ENCODE measurements at places on chromosomes 16 and 17.

- DNase-seq: no peak
Measured at GRCh38 chr16:6642271-6642670, 690.4 kb upstream of the RBFOX1 start.

GRCh38 chr17:79804856-79805696 is 8.2 kb upstream of the CBX8 start:
- DNase-seq: no peak

DNA sequence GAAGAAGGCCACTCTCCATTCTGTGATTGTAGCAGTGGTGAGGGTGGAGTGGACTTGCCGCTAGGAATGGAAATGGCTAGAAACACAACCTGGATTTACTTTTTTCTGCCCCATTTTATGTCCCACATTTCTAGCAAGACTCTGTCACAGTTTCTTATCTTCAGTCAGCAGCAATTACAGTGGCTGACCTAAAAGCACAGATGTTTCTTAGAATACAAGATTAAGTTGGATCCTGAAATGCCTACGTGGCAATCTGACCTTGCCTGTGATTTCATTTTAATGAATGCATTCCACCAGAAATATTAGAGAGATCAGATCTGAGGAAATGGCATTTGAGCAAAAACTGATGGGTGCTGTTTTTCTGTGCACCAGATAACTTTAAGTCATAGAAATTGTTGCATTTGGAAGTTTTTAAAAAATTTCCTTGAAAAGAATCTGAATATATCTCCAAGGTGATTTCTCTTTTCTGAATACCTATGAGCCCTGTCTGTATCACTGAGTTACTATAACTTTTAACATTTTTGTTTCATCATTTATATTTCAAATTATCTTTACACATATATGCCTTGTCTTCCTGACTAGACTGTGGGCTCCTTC is 5.4 kb downstream of the HEATR3 start:
- DNase-seq: no peak

DNA sequence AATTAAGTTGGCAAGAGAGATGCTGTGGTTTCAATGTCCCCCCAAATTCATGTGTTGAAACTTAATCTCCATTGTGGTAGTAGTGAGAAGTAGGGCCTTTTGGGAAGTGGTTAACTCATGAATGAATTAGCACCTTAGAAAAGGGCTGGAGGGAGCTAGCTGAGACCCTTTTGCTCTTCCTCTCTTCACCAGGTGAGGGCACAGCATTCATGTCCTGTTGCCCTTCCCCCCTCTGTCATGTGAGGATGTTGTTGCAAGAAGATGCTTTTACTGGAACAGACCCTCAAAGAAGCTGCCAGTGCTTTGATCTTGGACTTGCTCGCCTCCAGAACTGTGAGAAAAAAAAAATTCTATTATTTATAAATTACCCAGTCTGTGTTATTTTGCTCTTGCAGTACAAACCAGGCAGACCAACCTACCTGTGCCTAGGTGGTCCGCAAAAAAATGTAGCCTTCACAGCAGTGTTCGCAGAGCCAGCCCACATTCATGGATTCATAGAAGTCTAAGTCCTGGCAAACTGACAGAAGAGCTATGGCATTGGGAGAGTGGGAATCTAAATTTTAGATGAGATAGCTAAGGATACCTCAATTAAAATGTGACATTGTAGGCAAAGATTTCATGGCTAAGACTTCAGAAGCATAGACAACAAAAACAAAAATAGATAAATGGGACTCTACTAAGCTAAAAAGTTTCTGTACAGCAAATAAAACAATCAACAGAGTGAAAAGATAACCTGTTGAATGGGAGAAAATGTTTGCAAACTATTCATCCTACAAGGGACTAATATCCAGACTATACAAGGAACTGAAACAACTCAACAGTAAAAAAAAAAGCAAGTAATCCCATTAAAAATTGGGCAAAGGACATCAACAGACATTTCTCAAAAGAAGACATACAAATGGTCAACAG is 32.0 kb upstream of the ABCA5 start:
- peak; percentile 3 for DNase-seq

DNA sequence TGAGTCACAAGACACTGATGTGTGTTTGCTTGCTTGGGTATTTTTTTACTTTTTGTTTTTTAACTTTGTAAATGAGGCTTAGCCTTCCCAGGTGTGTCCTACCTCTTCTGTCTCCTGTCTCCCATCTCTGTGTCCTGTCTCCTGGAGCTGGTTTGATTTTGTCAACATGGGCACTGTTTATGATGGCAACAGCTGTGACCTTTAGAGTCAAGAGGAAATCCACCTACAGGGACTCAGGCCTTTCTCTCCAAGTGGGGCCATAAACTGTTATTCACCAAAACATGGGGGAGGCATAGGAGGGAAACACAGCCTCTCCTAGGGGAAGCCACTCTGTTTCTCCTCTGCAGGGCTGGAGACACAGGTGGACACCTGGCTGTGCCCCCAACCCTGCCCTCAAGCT is 13.1 kb upstream of the PLCG2 start:
- DNase-seq: no peak

- DNase-seq: no peak
Measured at GRCh38 chr17:46737326-46737725, 81.2 kb downstream of the WNT3 start.

GRCh38 chr16:86569701-86570447 is 3.2 kb downstream of the FOXC2 start:
- no peak for DNase-seq

GRCh38 chr17:65762973-65763372 is 201.5 kb upstream of the AXIN2 start:
- DNase-seq: no peak

GRCh38 chr16:87515475-87516330 is 22.9 kb upstream of the ZCCHC14 start:
- no peak for DNase-seq

GRCh38 chr16:50284131-50284911 is 18.0 kb downstream of the ADCY7 start:
- no peak for DNase-seq

DNA sequence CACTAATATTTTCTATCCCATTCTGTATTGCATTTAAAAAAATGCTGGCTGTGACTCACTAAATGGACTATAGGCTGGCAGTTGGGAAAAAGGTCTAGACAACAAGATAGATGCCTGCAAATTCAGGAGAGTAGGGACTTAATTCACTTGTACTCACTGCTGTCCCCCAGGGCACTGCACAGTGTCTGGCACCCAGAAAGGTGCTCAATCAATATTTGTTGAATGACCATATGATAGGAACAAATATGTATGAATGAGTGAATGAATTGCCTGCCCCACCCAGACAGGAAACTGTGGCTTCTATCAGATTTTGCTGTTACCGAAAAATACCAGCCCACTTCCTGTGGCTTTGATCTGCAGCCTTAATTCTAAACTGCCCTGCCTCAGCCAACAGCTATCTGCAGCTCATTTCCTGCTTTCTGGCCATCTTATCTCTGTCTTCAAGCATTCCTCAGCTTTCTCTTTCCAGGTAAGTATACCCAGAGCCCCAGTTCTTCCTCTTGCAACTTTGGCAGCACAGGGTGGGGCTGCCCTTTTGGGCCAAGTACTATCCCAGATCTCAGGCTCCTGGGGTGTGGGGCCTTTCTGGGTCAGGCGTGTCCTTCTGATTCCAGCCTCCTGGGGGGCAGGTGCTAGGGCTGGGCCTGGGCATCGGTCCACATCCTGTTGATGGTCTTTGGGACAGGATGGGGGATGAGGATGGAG is 15.3 kb upstream of the TNS4 start:
- peak; percentile 85 for DNase-seq

DNA sequence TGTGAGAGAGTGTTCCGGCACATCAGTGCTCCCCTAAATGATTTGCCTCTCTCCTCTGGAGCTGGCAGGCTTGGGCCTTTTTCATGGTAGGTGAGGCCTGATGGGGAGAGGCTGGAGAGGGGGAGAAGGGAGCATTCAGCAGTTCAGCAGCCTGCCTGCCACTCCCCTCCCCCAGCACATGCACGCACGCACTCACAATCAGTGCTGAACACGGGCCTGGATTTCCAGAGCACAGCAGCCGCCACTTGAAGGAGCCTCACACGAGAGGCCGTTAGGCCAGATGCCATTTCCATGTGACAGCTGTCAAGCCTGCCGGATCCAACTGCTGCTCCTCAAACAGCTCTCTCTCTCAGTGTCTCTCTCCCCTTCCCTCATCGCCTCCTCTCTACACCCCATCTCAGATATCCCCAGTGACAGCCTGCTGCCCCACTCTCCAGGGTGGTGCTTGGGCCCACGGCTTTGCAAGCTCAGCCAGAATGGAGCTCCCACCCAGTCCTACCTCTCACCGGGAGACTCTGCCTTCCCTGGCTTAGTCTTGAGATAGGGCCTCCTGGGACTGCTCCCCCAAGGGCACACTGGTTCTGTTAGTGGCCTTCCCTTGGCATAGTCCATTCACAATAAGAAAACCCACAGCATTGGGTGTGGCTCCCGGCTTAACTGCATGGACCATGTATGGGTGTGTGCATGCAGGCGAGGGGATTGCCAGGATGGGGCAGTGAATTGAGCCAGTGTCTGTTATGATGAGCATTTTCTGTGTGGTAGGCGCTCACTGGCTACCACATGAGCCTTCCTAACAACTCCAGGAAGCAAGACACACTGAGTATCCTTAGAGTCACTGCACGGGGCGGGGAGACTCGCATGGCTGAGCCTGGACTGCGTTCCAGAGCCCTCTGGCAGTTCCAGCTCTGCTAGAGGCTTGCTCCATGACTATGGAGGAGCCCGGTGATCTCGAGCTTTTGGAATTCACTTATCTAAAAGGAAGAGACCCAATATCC is 226.2 kb downstream of the CCDC182 start:
- no peak for DNase-seq

GRCh38 chr16:5020551-5020950 is 13.2 kb downstream of the NAGPA start:
- DNase-seq: no peak

- DNase-seq: no peak
Measured at GRCh38 chr16:85924675-85925074, 25.7 kb downstream of the IRF8 start.

- no peak for DNase-seq
Measured at GRCh38 chr16:88086571-88087516, 135.6 kb downstream of the BANP start.

GRCh38 chr17:8185582-8186445 is 4.2 kb downstream of the BORCS6 start:
- DNase-seq: peak; percentile 93

DNA sequence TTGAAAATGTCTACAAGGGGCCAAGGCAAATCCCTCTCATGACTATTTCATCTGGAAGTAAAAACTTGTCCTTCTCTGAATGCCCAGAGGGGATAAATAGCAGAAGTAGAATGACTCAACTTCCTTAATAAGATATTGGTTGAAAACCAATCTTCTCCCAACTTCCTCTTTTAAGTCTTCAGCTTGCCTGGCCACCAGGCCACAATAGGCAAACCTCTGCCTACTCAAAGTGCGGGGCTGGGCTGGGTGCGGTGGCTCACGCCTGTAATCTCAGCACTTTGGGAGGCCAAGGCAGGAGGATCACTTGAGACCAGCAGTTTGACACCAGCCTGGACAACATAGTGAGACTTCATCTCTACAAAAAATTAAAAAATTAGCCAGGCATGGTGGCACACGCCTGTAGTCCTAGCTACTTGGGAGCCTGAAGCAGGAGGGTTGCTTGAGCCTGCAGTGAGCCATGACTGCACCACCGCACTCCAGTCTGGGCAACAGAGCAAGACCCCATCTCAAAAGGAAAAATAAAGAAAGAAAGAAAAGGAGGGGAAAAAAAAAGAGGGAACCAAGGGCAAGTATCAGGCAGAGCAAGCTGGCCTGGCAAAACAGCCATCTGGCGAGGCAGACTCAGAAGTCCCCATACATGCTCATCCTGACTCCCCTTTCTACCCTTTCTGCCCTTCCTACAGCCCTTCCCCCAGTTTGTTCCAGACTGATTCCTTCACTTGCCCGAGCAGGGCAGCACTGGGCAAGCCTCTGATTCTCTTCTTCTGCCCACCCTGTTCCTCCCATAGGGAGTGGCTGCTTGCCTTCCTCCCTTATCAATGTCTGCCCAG is 20.6 kb downstream of the MAP3K14 start:
- DNase-seq: no peak

DNA sequence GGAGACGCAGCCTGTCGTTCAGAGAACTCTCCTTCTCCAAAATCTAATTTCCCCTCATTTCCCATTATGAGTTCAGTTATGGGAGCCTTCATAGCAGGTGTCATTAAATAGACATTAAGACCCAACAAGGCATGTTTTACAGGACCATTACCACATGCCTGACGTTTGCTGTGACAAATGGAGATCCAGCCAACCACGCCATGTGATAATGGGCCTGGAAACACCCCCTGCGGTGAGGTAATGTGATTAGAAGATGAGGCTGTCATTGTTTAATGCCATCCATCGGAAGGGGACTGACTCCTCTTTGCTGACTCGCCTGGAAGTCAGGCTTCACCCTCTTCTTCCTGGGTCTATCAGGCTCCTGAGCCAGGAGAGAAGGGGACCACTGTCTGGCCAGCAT is 76.9 kb downstream of the WSCD1 start:
- DNase-seq: no peak

DNA sequence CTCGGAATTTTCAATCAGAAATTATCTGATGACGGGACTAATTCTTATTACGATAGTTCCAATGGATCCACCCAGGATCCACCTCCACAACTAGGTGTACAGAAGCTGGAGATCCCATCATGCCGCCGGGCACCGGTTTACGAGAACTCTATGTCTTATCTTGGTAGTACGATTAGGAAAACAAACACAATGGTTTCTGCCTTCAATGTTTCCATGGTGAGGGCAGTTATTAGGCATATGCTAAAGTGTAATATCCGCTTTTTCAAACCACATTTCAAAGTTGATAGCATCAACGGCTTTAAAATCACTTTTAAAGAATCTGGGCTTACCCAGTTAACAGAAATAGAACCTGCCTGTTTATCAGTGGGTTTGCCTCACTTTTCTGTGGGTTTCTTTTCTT is 705.7 kb downstream of the MAF start:
- DNase-seq: peak; percentile 74

GRCh38 chr17:50133028-50133768 is 3.2 kb upstream of the SAMD14 start:
- DNase-seq: no peak

DNA sequence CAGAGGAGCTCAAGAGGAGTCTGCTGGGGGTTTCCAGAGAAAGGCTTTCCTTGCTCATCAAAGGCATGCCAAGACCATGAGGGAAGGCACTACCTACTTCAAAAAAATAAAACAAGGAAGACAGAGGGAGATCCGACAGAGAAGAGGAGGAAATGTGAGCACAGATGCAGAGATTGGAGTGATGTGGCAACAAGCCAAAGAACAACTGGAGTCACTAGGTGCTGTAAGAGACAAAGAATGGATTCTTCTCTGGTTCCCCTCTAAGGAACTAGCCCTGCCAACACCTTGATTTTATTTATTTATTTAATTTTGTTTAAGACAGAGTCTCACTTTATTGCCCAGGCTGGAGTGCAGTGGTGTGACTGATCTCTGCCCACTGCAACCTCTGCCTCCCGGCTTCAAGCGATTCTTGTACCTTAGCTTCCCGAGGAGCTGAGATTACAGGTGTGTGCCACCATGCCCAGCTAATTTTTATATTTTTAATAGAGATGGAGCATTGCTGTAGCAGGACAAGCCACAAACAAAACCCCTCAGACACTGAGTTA is 13.8 kb upstream of the ACSF2 start:
- DNase-seq: no peak

All from CD4-positive, alpha-beta T cell treated with Interleukin-10 for 1 hour (primary cell).